Midbrain (tissue), 1 donor: ENCODE measurements at places on chromosomes 5 and 9.
A peak's percentile ranks its signal among the peaks of the same experiment; 100 is the strongest.

DNA sequence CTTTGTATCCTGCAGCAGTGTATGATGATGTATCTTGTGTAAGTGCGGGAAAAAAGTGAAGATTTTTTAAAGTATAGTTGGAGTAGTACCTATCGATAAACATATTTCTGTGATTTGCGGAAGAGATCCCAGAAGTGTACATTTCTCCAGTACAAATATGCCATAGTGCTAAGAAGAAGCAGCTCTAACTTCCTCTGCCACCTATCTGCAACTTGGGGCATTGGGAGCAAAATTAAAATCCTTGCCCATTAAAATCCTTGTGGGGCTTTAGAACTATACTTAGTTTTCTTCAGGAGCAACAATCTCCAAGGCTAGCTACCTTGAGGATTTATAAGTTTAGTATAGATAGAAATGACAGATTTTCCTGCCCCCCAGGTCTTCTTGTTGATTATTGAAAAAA lies 123.7 kb downstream of the VCAN start:
- DNase-seq = no peak

DNA sequence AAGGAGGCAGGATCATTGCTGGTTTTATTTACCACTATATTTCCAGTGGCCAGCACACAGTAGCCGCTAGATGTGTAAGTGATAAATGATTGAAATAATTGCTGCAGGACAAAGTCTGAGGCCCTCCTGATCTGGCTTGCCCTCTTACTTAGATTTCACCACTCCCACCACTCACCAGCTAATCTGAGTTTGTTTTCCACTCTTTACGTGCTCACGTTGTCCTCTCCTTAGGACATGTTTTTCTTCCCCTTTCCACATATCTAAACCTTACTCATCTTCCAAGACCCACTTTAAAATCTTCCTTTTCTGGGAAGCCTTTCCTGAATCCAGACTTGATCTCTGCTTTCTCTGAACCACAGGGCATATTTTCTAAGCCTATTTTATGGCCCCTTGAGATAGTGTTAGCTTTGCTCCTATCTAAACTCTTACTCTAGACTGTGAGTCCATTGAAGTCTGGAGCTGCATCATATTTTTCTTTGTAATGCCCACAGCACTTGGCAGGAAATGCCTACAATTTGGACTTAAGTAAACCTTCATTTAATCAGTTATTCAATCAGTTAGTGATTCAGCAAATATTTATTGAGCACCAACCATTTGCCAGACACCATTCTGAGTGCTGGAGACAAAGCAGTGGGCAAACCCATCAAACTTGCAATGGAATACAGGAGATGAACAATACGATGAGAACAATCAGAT lies 2.4 kb downstream of the TLR4 start:
- DNase-seq = no peak

GRCh38 chr9:20111173-20111843 lies 322.5 kb upstream of the SLC24A2 start:
- DNase-seq = no peak

DNA sequence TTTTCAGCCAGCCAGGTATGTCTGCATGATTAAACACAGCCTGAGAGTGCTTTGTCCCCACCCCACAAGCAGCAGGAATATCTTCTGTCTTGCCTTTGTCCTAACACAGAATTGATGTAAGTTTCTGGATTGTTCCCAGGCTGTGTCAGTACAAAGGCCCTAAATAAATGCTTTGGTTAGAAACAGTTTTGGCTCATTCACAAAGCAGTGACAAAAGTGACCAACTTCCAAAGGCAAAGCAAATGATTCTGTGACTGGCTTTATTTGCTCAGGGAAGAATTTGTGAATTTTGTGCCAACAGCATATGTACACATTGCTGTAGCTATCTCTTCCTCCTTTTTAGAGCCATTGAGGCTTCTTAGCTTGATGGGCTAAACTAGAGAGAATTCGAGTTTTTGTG lies 133.7 kb downstream of the PLPPR1 start:
- DNase-seq = peak; percentile 80

DNA sequence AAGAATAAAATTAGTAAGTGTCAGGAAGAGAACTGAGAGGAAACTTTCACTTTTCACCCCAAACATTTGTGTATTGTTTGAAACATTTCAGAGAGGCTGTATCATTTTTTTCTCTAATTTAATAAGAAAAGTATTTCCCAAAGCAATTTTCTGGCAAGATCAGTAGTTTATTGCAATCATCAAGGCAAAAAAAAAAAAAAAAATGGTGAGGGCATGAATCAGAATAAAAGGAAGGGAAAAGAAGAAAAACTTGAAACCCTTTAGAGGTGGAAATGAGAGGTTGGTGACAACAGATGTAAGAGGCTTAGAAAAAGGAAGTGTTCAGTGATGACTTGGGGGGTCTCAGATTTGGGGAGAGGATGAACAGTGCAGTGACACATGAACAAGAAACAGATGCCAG lies 13.3 kb downstream of the SHC3 start:
- no peak for DNase-seq

GRCh38 chr5:140372971-140373487 lies 13.0 kb downstream of the SLC4A9 start:
- peak; percentile 57 for DNase-seq

DNA sequence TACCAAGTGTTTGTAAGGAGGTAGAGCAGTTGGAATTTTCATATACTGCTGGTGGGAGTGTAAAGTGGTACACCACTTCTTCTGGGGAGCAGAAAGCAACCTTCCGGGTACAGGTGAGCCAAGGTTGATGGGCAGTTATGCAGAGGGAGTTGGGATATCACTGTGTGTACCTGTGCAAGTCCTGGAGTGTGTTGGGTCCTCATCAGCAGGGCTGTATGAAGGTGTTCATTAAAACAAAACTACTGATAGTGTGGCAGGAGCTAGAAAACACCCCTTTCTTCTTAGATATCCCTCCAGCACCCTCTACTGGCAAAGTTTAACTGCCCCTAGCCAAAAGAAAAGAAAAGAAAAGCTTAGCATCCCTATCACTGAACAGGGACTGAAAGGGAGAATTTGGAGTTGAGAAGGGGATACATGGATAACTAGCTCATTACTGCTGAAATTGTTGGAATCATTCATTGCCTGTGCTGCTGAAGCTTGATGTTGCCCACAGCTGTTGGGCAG lies 10.7 kb downstream of the MARCHF6 start:
- no peak for DNase-seq

GRCh38 chr9:137972355-137972987 lies 94.9 kb downstream of the CACNA1B start:
- no peak for DNase-seq

DNA sequence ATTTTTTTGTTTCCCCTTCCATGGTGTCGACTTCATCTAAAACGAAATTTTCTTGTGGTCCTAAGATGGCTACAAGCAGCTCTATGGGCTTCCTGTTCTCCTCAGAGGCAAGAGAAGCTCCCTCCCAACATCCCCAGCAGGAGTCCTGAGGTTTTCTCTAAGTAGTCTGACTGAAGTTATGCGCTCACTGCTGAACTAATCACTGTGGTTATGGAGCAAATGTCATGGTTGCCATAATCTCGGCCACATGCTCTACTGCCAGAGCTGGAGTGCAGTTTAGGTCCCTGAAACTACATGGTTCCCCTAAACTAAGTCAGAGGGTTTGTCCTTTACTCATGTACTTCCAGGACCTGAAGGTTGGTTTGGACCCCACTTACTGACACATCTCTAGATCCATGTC lies 68.0 kb upstream of the MAMDC2 start:
- no peak for DNase-seq

DNA sequence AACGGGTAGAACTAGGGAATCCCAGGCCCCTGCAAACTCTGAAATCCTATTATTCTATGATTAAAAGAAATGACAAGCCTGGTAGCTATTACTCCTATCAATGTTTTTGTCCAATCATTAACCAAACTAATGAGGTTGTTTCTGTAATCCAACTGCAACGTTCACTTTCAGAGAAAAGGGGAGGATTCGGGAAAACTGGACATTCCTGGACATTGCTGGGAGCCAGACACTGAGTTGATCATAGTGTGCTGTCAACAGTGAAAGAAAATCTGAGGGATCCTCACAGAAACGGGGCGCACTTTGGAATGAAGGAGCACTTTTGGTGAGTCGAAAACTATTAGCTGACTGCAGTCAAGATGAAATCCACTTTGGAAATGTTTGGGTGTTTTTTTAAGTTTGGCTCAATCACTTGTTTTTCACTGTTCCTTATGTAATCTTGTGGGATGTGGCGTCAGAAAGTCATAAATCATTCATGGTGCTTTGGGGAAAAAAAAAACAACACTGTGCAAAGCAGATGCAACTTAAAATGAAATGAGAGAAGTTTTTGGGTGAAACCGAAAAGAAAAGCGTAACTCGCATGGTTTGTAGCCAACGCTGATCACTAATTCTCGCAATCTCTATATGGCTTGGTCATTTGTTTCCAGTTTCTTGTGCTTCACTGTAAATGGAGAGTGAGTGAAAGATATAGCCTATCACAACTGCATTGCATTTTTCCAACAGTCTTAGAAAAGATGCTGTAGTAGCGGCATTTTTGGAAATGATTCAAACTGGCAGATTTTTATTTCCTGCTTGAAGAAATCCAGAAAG lies 51.2 kb upstream of the ADRA1B start:
- DNase-seq = no peak

GRCh38 chr9:92740009-92740408 lies 24.6 kb downstream of the BICD2 start:
- no peak for DNase-seq

GRCh38 chr5:123007182-123007581 lies 29.3 kb downstream of the PPIC start:
- no peak for DNase-seq

GRCh38 chr5:31850981-31851689 lies 212.2 kb downstream of the PDZD2 start:
- DNase-seq = no peak

DNA sequence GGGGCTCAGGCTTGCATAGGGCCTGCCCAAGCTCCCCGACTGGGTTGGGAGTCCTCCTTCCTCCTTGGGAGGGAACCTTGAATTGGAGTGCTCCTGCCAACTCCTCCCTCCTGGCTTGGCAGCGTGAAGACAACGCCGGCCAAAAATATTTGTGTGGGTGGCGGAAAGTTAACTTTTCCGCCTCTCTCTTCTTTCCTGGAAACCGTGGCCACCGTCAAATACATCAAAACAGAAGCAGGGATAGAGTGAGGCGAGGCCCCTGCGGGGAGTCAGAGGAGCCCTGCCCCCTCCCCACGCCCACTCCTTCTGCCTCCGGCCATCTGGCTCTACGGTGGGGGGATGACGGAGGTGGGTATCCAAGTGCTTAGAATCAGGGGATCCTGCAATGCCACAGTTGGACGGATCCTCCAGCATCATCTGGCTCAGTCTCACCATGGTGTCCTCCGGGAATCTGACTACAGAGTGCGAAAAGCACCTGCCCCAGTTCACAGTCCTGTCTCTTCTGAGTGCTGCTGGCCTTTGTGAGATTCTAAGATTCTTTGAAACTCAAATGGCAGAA lies 25.2 kb upstream of the SYNPO start:
- DNase-seq = no peak

DNA sequence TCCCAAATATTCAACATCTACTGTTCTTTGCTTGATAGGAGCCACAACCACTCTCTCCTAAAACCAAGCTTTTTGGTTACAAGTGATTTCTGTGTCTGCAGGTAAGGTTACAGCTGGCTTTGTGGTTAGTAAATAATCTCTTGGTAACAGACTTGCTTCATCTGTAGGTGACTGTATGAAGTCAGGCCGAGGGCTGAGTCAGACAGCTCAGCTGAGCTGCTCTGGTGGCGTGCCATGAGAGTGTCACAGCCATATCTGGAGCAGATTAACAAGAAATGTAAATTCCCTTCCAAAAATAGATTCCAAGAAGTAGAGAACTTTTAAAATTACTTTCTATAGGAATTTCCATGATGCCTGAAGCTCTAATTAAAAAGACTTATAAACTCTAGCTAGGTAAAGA lies 23.7 kb upstream of the TAS2R1 start:
- DNase-seq = no peak

- no peak for DNase-seq
Measured at GRCh38 chr5:9118852-9119251, 427.0 kb downstream of the SEMA5A start.
